Bone marrow (tissue), 2 donors: ENCODE measurements at places on chromosomes 4 and X.

- DNase-seq = no peak
Measured at GRCh38 chr4:14596028-14596427, 406.3 kb upstream of the CPEB2 start.

- no peak for DNase-seq
Measured at GRCh38 chrX:77118686-77119085, 328.5 kb upstream of the FGF16 start.

- no peak for DNase-seq
Measured at GRCh38 chr4:1721666-1722550, 587 bp downstream of the TACC3 start.

DNA sequence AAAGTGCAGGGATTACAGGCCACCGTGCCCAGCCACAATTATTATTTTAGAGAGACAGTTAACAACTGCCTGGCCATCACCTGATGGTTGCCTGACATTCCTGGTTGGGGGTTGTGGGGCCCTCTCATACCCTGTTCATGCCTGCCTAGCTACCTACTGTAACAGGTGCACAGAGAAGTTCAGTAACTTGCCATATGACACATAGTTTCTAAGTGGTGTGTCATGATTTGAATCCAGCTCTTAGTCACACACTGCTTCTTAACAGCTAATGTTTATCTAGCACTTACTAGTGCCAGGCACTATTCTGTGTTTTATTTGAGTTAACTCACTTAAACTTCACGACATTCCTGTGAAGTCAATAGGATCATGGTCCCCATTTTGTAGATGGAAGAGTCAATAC, 122.7 kb upstream of the JADE1 start:
- no peak for DNase-seq

- peak; percentile 42 for DNase-seq
Measured at GRCh38 chr4:8468746-8469535, 28.4 kb downstream of the TRMT44 start.

DNA sequence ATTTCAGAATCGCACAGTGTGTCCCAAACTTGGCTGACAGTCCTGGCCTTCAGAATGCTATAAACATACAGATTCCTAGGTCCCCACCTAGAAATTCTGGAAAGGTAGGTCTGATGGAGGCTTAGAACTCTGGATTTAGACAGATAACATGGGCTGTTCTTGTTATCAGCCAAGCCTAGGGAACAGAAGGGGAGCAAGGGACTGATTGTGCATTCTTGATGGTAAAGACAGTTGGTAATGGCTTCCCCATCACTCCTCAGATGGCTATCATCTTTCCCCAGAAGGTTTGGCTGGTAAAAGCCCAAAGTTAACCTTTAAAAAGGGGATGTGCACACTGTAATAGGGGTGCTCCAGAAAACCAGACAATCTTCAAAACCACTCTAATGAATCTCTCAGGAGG, 35.7 kb downstream of the DIPK2B start:
- no peak for DNase-seq

DNA sequence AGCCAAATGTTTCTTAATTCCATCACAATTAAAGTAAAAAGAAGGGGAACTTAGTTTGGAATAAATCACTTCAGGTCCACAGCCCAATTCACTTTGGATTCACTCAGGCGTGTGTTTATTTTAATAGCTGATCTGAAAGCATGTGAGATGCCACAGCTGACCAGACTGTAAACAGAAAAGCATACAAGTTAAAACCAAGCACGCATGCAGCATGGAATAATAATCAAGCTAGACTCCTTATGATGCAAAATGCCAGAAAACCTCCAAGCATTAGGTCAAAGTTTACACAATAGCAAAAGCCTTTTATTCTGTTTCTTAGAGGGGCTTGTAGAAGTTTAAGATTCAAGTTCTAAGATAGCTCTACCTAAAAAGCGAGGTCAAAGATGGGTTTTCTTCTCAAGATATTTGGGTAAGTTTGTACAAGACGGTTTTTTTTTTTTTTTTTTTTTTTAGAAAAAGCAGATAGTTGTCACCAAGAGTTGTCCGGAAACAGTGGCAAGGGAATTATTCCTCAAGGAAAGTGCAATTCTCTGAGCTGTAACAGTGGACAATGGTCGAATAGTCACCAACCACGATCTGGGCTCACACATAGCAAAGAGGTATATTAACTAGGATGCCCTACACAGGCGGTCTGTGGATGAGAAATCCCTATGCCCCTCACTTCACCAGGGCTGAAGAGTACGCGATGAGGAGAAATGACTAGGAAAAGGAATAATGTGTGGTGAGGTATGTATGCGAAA, 763 bp upstream of the PRRG1 start:
- no peak for DNase-seq
